ENCODE measurements at places on chromosomes 6 and 20.

GRCh38 chr6:113901482-113901881 lies 44.3 kb downstream of the MARCKS start:
- peak; percentile 48 for DNase-seq

DNA sequence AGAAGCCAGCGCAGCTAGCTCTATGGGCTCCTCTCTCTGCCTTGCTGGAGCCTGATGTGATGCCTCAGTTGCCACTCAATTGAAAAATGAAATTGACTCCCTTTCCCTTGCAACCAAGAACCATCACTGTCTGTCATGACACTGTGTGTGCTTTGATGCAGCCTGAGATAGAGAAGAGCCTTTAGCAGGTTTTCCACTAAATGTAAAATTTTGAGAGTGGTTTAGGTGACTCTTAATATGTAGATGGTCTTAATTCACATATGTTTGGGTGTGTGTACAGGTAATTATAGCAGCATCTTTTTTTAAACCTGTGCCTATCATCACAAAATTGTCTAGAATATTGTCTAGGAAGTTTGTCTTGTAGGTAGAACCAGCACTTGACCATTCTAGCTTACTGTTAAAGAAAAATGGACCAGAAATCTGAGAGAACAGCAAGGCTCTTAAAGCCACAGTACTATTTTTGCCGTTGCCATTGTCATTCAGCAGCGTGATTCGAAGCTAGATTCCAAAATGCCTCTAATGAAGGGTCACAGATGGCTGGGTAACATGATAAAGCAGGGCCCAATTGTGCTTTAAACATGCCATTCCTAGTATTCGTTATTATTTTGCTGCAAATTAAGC lies 1.3 kb downstream of the ARFGEF3 start:
- DNase-seq: no peak

DNA sequence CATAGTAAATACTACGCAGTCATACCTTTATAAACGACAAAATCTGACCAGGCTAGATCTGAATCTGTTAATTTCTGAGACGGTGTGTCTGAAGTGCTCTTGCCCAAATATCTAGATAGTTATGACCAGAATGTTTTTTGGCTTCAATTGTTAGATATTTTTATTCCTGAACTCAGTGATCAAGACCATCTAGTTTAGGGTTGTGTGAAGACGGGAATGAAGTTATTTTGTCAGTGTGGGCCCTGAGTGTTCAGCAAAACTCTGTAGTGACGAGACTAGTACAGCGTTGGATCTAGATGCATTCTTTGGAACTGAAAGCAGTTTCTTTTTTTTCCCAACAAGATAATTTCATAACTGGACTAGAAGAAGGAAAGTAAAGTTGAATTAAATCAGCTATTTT lies 3.1 kb downstream of the STXBP5 start:
- DNase-seq: no peak

- DNase-seq: no peak
Observed at GRCh38 chr6:151096691-151097606, 142.8 kb upstream of the AKAP12 start.

- DNase-seq: no peak
Observed at GRCh38 chr20:34491226-34491931, 24.8 kb upstream of the DYNLRB1 start.

DNA sequence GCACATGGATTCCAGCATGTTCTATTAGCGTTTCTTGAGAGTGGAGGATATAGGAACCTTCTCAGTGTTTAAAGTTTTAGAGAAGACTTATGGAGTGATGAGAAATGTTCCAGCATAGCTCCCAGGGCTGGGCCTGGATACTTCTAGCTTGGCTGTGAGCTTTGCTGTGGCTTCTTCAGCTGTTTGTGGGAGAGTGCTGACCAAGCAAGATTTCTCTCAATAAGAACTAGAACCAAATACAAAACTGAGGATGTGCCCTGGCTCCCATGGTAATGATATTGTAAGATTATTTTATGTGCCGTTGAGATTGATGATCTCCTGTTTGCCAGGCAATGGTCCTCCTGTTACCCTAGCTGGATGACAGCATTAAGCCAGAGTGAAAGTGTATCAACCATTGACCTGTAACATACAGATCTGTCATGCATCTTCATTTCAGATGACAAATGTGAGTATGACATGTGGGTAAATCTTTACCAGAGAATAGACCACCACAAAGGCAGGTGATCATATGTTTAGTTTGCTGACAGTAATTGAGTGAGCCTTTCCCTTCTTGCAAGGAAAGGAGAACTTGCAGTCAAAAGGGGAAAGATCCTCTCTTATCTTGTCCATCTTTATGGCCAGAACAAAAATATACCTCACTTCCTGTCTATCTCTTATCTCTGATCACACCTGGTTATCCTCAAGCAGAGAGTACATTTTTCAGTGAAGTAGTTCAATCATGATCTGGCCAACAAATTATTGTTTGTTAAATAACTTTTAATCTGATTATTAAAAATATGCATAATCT lies 180.1 kb downstream of the SLC24A3 start:
- DNase-seq: no peak

- peak; percentile 66 for DNase-seq
Observed at GRCh38 chr6:156686301-156686994, 90.7 kb upstream of the ARID1B start.

DNA sequence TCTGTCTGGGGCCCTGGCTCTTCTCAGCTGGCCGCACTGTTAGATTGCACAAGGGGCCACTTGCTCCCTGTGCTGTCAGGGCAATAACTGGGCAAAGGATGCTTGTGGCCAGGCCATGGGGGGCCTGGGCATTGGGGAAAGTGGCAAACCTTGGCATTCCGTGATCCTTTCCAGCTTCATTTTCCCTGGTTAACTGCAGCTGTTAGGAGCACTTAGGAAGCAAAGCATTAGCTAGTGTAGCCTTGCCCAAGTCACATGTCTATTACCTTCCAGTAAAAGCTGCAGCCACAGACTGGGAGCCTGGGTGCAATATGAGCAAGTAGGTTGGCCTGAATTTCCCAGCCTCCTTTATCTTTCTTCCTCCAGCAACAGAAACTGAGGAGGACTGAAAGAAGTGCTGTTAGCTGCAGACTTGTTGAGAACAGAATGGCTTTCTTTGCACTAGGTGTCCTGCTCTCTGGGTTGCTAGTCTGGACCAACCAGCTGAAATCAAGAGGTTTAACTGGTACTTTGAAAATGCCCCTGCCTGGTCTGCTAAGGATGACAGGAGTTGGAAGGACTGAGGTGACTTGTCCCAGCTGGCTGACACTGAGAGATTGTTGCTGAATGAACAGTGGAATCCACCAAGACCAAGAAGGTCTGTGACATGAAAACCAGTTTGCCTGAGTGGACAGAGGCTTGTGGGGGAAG lies 312.3 kb upstream of the SUPT3H start:
- DNase-seq: no peak

DNA sequence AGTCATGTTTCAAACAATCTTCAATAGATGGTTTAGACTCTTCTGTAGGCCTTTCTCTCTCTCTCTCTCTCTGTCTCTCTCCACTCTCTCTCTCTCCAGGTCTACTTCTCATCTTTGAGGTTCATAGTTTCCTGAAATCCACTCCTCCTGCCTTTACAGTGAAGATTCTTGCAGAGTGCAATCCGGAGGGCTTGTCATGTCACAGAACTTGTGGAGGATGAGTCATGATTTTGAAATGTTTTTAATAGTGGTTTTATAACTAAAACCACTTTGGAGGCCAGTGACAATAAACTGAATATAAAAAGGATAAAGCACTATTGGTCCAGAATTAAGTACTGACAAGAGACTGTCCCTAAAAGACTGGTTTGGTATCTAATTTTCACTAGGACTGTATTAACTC lies 156.3 kb downstream of the KIF6 start:
- DNase-seq: peak; percentile 60

- peak; percentile 39 for DNase-seq
Observed at GRCh38 chr6:117906507-117906957, 532 bp upstream of the SLC35F1 start.

DNA sequence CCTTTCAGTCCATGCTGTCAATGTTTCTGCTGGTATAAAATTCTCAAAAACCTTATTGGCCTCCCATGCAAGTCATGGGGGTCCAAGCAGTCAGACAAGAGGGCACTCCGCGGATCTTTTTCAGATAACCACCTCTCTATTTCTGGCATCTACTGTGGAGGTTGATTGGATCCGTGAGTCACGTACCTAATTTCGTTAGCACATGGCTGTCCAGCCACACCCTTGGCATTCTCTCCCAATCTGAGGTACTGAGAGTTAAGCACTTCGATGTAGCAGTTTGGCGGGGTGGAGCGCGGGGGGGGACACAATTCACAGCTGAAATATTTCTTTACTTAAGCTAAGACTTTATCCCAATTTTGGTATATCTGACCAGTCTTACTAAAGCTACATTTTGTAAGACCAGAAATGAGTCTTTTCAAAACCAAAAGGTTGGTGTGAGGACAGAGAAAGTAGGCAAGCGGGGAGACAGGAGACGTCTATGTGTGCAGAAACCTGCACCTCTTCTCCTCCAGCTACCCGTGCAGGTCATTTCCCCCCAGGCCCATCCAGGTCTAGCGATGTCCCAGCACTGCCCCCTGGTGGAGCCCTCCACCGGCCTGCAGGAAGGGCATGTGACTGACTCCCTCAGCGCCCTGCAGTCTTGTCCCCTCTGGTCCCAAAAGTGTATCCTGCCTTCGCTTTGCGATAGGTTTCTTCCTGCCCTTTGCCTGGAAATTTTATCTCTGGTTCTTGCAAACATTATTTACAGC lies 113.1 kb downstream of the ADAT2 start:
- DNase-seq: no peak

GRCh38 chr6:2658788-2659187 lies 91.9 kb downstream of the MYLK4 start:
- DNase-seq: no peak

GRCh38 chr6:145034664-145035063 lies 700.7 kb downstream of the EPM2A start:
- DNase-seq: no peak

- DNase-seq: no peak
Observed at GRCh38 chr6:17585766-17586490, 14.2 kb upstream of the FAM8A1 start.

GRCh38 chr20:63642527-63643247 lies 10.5 kb downstream of the STMN3 start:
- no peak for DNase-seq

GRCh38 chr6:166575205-166575604 lies 11.3 kb downstream of the RAMACL start:
- DNase-seq: peak; percentile 46

- DNase-seq: peak; percentile 61
Observed at GRCh38 chr6:145278163-145278807, 457.0 kb downstream of the EPM2A start.

DNA sequence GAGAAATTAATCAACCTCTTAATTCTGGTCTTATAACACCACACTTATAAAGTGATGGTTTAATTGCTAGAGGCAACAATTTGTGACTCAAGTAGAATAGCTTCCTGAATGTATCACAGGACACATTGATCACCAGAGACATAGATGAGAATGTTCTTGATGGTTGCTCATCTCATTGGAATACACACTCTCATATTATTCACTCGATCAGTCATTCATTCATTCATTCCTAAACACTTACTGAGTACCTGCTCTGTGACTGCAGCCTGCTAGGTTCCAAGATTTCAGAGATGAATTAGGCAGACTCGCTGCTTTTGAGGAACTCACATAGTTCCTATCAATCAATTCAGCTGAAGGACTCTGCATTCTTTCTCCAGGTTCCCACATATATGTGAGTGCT lies 365.1 kb upstream of the SOX4 start:
- peak; percentile 8 for DNase-seq
